Muscle of arm (tissue), 14 donors: ENCODE measurements at places on chromosomes 11 and 22. TPM values are rescaled to one million over a fixed set of nuclear protein-coding genes. Genes with fewer than 3 reads are reported as not detected.

DNA sequence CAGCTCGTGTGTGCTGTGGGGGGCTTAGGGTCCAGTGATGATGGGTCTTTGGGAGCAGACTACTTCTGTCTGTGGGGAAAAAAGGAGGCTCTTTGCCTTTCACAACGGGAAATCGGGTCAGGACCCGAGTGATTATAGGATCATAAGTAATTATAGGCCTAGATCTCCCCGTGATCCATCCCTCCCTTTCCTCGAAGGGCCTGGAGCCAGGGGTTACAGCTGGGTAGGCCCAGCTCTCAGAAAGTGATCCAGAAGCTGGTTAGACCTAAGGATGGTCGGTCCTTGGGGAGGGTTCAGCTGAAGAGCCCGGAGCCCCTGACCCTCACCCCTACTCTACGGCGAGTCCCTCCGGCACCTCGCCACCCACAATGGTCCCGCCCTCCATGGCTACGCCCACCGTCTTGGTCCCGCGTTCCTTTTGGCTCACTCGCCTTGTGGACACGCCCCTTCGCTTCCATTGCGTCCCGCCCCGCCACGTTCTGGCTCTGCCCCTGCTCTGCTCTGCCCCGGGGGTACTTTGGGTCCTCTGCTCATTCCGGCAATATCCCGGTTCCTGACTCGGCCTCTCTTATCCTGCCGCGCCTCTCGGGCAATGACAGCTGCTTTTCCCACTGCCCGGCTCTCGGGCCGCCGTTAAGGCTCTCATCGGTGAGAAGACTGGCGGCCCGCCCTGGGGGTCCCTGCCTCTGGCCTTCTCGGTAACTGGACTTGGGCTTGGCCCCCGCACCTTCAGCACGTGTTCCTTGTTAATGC lies 5.0 kb downstream of the IGSF22 start:
- peak; percentile 83 for DNase-seq

DNA sequence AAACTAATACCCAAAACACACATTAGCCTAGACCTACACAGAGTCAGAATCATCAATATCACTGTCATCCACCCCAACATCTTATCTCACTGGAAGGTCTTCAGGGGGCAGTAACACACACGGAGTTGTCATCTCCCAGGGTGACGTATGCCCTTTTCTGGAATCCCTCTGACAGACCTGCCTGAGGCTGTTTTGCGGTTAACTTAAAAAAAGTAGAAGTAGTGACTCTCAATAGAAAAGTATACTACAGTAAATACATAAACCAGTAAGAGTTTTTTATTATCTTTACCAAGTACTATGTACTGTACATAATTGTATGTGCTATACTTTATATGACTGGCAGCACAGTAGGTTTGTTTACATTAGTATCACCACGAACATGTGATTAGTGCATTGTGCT lies 80.5 kb downstream of the PGR start:
- no peak for DNase-seq

Gene ACTN3
- not detected for polyA plus RNA-seq

DNA sequence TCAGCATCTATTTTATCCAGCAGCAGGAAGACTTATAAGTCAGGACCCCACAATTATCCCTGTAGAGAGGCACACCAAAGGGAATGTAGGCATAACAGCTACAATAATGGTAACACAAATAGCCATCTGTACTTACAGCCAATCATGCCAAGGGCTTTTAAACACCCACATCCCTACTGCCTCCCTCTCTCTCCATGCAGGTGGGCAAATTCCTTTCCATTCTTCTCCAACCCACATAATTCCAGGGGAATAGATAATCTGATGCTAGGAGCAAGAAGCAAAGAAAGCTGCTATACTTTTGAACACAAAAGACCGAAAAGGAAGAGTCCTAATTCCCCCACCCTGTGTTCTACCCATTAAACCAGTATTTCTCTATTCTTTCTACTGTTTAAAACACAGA lies 46.7 kb downstream of the RBFOX2 start:
- DNase-seq: no peak

DNA sequence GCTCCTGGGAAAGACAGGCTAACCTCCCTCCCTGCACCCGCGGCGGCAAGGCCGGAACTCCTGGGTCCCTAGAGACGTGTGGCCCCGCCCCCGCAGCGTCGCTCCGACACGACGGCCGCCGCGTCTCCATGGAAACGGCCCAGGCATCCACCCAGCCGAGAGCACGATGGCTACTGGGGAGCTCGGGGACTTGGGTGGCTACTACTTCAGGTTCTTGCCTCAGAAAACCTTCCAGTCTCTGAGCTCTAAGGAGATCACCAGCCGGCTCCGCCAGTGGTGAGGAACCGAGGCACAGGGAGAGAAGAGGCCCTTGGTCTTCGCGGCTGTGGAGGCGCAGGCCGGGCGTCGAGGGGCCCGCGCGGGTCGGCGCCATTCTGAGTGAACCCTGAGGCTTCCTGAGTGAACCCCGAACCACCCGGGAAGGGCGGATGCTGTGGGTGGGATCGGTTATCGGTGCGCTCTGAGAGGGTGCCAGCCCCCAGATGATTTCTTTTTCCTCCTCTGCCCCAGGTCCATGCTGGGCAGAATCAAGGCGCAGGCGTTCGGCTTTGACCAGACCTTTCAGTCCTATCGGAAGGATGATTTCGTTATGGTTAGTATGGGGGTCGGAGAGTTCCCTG lies at the start of gene CFAP300:
Gene CFAP300 (plus strand): TSS at position 133 of the 620 bp plus-strand sequence. CDS start 34 bp downstream, at position 167.
- peak; percentile 88 for DNase-seq

DNA sequence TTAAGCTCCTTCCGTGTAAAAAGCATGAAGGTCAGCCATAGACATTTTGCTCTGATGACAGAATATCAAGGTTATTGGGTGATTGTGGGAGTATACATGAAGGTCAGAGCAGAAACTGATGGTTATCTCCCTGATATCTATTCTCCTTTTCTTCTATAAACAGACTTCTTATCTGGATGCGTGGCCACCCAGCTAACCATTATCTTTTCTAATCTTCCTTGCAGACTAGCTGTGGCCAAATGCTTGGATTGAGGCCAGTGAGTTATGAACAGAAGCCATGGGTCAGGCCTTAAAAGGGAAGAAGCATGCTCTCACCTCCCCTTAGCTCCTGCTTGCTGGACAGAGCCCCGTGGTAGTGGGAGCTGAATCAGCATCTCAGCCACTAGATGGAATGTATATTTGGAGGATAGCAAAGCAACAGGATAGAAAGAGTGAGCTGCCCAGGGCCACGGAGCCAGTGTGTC lies 31.3 kb upstream of the LRRC55 start:
- peak; percentile 5 for DNase-seq

- no peak for DNase-seq
Measured at GRCh38 chr11:5036669-5037068, 9.7 kb upstream of the OR52J3 start.

- DNase-seq: no peak
Measured at GRCh38 chr22:31895411-31896123, 48.8 kb upstream of the YWHAH start.

GRCh38 chr22:38849811-38850210 lies 6.0 kb upstream of the NPTXR start:
- DNase-seq: peak; percentile 25

Gene TBX1
- 12.8 TPM for polyA plus RNA-seq
